ENCODE measurements at places on chromosomes 1 and 21. TPM values are rescaled to one million over a fixed set of nuclear protein-coding genes. Genes with fewer than 3 reads are reported as not detected.

DNA sequence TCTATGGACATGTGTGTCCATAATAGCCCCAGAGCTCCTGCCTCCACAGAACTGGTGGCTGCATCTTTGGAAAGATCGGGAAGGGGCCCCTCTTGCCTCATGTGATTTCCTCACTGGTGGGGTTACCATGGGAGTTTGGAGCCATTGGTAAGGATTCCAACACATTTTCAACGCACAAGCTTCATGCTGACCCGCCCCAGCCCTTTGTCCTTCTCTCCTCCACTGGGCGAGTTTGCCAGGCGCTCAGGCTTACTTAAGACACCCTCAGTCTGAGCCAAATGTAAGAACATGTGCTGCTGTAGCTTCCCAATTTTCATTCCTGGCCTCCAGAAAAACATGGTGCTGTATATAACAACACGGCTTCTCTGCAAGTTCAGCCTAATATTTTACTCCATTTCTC, 72.4 kb downstream of the ATP5PO start:
- DNase-seq: no peak

DNA sequence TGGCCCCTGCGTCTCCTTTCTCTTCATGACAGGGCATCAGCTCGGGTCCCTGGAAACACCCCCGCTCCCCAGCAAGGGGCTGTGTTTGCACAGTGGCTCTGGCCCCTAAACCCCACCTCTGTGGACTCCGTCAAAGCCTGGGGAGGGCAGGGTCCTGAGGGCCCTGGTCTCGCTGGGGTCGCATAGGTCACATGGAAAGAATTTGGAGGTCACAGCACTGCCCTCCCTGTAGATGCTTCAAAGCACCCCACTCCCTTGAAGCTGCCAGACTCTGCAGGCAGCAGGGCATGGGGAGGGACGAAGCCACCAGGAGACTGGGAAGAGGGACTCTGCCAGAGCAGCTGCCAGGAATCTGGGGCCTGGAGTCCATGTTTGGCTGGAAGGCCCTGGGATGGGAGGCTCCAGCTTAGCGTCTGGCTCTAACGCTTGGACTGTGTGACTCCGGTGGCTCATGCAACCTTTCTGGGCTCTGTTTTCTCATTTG, 36.6 kb upstream of the ECE1 start:
- no peak for DNase-seq

DNA sequence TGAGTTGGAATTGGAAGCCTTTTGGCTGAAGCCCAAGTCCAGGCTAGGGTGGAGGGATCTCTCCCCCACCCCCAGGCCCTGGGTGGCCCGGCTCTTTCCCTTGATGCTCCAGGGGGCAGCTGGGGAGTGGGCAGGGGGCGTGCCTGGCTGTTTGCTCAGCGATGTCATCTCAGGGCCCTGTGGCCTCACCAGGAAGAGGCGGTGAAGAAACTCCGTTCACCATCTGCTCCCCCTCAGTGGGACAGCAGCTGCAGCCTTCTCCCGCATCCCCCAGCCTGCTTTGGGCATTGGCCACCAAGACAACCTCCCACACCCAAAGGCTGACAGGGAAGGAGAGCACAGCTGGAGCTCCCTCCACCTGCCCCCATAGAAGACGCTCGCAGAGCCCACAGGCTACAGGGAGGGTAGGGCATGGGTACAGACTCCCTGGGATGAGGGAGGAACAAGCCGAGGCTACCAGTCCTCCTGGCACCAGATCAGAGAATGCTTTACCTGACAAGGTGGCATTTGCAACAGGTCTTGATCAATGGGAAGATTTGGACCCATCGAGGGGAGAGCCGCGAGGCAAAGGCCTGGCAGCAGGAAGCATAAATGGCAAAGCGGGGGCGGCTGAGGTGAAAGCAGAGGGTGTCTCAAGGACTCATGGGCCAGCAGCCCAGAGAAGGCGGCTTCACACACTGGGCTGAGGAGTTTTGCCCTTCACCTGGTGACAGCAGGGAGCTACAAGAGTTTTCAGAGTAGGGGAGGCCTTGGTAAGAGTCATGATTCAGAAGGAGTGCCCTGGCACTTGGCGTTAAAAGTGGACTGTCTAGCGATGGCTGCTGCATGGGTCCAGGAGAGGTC, 6.5 kb upstream of the GUCA2A start:
- no peak for DNase-seq

- no peak for DNase-seq
Measured at GRCh38 chr1:201305815-201306214, 22.5 kb downstream of the PKP1 start.

GRCh38 chr1:2354511-2355372, 36.6 kb downstream of the MORN1 start:
- DNase-seq: no peak

DNA sequence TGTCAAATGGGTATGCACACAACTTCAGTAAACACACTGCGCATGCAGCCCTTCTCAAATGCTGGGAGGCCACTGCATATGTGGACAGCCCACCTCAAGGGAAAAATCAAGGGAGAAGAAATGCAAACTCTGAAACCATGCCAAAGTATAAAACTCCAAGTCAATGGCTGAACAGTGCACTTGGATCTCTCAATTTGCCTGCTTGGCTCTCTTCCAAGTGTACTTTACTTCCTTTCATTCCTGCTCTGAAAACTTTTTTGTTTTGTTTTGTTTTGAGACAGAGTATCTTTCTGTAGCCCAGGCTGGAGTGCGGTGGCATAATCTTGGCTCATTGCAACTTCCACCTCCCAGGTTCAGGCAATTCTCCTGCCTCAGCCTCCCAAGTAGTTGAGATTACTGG, 18.8 kb upstream of the COP1 start:
- no peak for DNase-seq

DNA sequence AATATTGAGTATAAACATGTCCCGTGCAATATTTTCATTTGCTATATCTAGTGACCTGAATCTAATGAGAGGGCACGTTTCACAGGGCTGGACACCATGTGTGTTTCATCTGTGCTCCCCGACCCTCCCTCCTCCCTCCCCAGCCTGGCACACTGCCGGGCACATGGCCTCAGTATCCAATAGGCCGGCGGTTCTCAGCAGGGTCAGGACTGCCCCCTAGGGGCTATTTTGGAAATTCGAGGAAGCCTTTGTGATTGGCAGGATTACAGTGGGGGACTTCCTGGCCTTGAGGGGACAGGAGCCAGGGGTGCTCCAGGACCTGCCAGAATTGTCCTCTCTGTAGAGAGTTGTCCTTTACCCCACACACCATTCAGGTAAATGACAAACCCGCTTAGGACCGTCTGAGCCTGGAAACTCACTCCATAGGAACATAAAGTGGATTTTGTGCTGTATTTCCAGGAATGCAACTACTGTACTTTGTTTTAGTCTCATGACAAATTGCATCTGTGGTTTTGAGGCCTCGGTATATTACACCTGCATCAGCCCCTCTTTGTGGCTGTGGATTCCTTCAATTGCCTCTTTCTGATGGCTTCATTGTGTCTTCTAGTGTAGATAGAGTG, 109.5 kb upstream of the SIM2 start:
- DNase-seq: peak; percentile 68

- no peak for DNase-seq
Measured at GRCh38 chr1:224253721-224254120, 70.7 kb downstream of the DEGS1 start.

- no peak for DNase-seq
Measured at GRCh38 chr1:245108909-245109308, 45.9 kb upstream of the KIF26B start.

Gene SDCCAG8
- 22.7 TPM for polyA plus RNA-seq

Gene FAM131C
- polyA plus RNA-seq: 0.97 TPM
